AG09319 (cell line): ENCODE measurements at places on chromosomes 4 and X.

GRCh38 chrX:19883878-19884277, 3.5 kb downstream of the SH3KBP1 start:
- no peak for DNase-seq

GRCh38 chrX:154751203-154751668, 359 bp upstream of the GAB3 start:
- no peak for DNase-seq

GRCh38 chr4:83947830-83948193, 411.9 kb downstream of the GPAT3 start:
- no peak for DNase-seq

- DNase-seq = no peak
Observed at GRCh38 chr4:89279385-89279784, 28.2 kb downstream of the GPRIN3 start.

- no peak for DNase-seq
Observed at GRCh38 chr4:66023061-66023460, 352.8 kb upstream of the EPHA5 start.

DNA sequence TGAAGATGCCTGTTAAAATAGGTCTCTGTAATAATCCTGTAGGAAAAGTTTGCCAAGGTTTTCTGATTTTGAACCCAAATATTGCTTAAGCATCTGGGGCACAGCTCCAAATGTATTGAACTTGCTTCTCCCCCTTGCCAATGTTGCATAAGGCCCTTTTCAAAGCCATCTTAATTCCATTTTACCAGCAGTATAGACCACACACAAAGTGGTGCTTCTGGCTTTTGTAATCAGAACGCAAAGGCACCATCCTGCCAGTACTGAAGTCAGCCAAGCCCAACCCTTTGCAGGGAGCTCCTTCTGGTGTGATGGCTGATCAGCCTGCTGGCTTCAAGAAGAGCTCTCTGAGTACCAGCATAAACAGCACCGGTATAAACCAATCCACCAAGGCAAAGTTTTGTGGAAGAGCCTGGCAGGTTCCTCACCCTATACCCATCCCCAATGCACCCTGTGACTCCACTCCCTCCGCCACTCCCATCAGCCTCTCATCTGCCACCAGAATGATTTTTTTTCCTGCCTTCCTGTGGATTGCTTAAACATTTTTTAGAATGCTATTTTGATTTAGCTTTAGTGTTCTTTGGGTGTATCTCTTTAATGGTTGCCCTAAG, 39.2 kb upstream of the USP9X start:
- peak; percentile 22 for DNase-seq

GRCh38 chrX:123274796-123275195, 90.7 kb downstream of the GRIA3 start:
- DNase-seq = no peak

- DNase-seq = peak; percentile 75
Observed at GRCh38 chr4:156476359-156476758, 495.2 kb downstream of the PDGFC start.

GRCh38 chr4:121353213-121353612, 27.6 kb downstream of the QRFPR start:
- DNase-seq = no peak

GRCh38 chr4:90281541-90282355, 154.6 kb downstream of the CCSER1 start:
- no peak for DNase-seq

- peak; percentile 23 for DNase-seq
Observed at GRCh38 chrX:1392376-1393068, 609 bp upstream of the SLC25A6 start.

GRCh38 chrX:68049466-68049865, 383.8 kb downstream of the OPHN1 start:
- no peak for DNase-seq

GRCh38 chr4:76301068-76301774, 5.3 kb upstream of the STBD1 start:
- peak; percentile 32 for DNase-seq

DNA sequence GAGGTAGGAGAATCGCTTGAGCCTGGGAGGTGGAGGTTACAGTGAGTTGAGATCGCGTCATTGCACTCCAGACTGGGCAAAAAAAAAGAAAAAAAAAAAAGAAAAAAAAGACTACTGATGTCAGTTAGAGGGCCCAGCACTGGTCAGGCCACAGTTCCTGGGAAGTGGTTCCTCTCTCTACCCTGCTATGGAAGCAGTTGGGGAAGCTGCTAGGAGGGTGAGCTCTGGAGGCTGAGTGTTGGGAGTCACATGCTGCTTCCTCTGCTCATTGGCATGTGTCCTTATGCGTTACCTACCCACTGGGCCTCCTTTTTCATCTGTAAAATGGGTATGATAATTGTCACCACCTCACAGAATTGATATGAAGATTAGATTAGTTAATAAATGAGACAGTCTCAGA, 50.7 kb downstream of the SEPSECS start:
- DNase-seq = no peak

DNA sequence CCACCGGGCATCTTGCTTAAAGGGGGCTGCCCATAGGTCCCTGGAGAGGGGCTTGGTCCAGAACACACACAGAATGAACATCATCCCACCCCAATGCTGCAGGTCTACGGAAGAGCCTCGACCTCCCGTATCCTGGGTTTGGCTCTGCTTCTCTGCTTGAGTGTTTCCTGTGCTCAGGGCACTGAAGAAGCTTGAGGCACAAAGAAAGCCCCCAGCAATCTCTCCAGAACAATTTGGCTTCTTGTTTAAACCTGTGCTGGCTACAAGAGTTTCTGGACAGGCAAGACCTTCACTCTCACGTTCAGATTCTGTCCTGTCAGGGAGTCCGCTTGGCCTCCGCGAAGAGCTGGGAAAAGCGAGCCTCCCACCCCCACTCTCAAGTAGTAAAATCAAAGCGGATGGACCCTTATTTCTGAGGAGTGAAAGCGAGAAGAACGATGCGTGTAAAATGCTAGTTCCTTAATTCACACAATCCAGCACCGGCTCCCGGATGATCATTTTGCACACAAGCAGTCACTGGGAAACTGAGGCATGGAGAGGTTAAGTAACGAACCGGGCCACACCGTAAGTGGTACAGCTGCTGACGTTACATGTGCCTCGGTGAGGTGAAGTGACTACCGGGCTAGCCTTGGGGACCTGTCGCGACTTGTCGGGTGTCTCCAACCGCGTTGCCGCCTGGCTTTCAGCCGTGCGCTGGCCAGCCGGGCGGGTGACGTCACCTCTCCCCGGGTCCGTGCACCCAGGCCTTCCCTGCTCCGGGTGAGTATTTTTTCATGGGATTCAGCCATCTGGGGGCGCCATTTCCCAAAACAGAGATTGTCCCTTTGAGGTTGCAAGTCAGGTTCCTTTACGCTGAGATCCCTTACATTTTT, 3.1 kb upstream of the SFRP2 start:
- DNase-seq = no peak

GRCh38 chrX:155094468-155095061, 23.3 kb downstream of the BRCC3 start:
- no peak for DNase-seq

- no peak for DNase-seq
Observed at GRCh38 chr4:29423836-29424721, 1296.1 kb upstream of the PCDH7 start.

DNA sequence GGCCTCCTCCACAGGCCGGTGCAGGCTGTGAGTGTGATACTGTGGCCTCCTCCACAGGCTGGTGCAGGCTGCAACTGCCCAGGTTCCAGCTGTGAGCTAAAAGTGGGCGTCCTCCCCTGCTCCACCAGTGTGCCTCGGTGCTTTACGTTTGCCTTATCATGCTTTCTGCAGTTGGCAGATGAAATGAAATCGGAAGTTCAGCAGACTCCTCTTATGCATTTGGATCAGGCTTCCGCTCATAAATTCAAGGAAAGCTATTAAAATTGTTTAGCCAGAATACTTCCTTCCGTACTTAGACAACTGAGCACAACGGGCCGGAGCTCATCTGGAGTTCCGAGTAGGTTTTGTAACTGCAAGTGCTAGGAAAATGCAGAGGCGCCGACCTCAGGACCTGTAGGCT, 12.0 kb downstream of the CYP4V2 start:
- no peak for DNase-seq

GRCh38 chr4:37157476-37158167, 86.9 kb upstream of the NWD2 start:
- DNase-seq = no peak

- no peak for DNase-seq
Observed at GRCh38 chr4:163618845-163619244, 124.4 kb downstream of the TMA16 start.

DNA sequence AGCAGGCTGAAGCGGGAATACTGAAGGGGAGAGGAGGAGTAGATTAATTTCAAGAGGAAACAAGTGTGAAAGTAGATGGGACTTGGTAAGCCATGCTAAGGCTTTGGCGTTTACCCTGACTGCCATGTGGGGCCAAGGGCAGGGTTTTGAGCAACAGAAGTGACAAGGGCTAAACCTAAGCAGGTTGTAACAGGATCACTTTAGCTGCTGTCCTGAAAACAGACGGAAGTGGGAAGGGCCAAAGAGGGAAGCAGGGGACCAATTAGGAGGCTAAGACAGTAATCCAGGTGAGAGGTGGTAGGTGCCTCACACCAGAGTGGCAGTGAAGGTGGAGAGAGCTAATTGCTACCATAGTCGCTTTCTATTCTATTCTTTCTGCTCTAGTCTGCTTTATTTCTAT, 166.5 kb downstream of the PJA1 start:
- no peak for DNase-seq
